Osteoblast (primary cell): ENCODE measurements at places on chromosomes 11 and 22. TPM values are rescaled to one million over a fixed set of nuclear protein-coding genes. Genes with fewer than 3 reads are reported as not detected.

DNA sequence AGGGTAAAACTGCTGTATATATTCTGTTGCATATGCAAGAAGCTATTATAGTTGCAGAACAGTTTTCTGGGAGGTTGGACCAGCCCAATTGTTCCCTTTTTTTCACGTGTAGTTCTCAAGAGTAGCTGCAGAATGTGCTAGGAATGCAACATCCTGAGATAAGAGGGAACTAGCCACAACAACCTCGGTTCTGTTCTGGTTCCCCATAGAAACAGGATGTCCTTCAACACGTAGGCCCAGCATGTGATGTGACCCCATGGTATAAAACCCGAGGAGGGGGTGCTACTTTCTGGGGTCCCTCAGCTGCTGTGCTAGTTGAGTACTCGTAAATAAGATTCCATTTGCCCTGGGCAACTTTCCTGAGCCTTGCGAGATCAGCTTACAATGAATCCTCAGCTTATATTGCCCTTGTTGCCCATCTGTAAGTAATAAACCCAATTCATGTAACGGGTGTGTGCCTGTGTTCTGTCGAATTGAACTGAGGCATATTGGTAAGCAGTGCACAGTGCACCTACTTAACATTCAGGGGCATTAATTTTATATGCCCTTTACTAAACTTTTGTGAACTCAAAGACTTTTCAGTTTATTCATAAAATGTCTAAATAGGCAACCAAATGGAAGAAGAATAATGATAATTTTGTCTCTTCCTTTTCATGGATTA, 23.0 kb upstream of the TRAF6 start:
- no peak for DNase-seq

Gene TEX12
- 0.59 TPM in 1 of 2 replicates, not detected in the other for total RNA-seq

GRCh38 chr11:93256623-93257022, 58.8 kb upstream of the SLC36A4 start:
- DNase-seq = no peak

Gene MRGPRF
- 39.4 and 41.5 TPM in 2 replicates for total RNA-seq

- DNase-seq = no peak
These were observed 322.9 kb upstream of the B3GAT1 start for GRCh38 chr11:134734894-134735293.
